ENCODE measurements at places on chromosomes 5 and 9. TPM values are rescaled to one million over a fixed set of nuclear protein-coding genes. Genes with fewer than 3 reads are reported as not detected.

Gene CDC25C
- total RNA-seq: not detected

Gene GLRA1
- not detected for total RNA-seq

Gene DNAJC25
- 4.5 TPM for total RNA-seq

GRCh38 chr5:100188339-100188738 is 346.8 kb upstream of the FAM174A start:
- no peak for DNase-seq

- no peak for DNase-seq
Observed at GRCh38 chr5:138789771-138790242, 36.6 kb downstream of the CTNNA1 start.

DNA sequence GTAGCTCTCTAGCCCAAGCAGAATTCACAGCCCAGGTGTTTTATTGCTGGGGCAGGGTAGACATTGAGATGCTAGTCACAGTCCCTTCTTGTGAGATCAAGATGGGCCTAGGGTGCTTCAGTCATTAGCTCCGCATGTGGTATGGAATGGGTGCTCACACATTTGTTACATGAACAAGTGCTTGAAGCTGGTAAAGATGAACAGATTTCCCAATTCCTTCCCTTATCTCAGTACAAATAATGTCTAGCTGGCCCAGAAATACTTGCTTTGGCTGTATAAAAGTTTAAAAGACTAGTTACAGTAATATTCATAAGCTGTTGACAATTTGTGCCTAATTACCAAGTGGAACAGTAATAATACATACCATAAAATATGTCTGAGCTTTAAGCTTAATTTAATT is 143.4 kb upstream of the DHFR start:
- no peak for DNase-seq

GRCh38 chr9:136148766-136149165 is 30.1 kb upstream of the TMEM250 start:
- peak; percentile 61 for DNase-seq

DNA sequence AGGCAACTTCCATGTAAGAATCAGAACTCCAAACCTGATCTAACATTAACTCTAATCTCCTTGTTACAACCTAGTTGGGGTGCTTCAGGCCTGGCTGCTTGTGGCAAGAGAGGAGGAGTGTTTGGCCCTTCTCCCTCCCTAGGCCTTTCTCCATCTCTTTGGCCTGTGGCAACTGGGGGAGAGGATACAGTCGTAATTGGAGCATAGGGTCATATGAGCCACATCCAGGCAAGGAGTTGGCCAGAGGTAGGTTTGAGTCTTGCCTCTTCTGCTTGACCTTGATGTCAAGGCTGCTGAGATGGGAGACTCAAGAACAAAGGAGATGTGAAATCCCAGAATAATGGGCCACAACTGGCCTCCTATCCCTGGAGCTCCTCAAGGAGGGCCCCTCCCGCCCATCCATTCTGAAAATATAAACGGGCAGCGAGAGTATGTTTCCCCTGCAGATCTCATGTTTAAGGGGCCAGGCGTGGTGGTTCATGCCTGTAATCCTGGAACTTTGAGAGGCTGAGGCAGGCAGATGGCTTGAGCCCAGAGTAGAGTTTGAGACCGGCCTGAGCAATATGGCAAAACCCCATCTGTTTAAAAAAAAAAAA is 59.3 kb upstream of the ANGPTL2 start:
- no peak for DNase-seq

GRCh38 chr5:13186177-13186576 is 758.3 kb downstream of the DNAH5 start:
- no peak for DNase-seq

GRCh38 chr5:132840896-132841295 is 10.4 kb upstream of the SHROOM1 start:
- DNase-seq: no peak

GRCh38 chr5:156396830-156397081 is 69.8 kb downstream of the SGCD start:
- DNase-seq: no peak

DNA sequence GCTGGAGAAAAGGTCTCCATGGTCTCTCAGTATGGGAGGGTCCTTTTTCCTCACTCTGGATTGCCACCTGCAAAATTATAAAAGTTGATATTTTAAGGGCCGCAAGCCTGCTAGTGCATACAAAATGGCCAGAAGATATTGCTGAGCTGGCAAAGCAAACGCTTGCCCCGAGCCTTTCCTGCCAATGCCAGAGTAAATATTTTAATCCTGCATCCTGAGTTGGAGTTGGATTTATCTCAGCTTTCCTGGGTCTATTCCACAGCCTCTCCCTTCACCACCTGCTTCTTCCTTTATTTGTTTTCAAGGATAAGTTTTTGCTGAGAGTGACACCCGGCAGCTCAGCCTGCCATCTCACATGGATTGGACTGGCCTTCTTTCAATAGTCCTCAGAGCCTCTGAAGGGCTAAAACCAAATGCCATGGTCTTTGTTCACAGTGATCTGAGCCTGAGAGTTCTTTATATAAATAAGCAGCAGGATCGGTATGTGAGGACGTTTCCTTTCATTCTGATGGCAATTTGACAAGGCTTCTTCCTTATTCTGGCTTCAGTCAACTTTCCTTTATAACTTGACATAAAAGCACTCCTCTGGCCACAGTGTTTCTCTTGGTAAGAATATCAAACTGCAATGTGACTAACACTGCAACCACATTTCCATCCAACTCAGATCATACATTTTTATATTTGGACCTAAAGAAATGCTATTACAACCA is 170.1 kb downstream of the ADAMTS12 start:
- DNase-seq: no peak

DNA sequence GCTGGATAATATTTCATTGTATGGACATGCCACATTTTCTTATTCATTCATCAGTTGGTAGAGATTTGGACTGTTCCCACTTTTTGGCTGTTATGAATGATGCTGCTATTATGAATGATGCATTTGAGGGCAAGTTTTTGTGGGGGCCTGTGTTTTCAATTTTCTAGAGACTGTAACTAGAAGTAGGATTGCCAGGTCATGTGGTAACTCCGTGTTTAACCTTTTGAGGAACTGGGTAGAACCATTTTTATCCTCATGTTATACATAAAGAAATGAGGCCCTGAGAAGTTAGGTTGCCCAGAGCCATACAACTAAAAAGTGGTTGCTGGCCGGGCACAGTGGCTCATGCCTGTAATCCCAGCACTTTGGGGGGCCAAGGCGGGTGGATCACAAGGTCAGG is 22.4 kb upstream of the STRBP start:
- no peak for DNase-seq

GRCh38 chr5:148793261-148793660 is 33.1 kb upstream of the ADRB2 start:
- DNase-seq: no peak

DNA sequence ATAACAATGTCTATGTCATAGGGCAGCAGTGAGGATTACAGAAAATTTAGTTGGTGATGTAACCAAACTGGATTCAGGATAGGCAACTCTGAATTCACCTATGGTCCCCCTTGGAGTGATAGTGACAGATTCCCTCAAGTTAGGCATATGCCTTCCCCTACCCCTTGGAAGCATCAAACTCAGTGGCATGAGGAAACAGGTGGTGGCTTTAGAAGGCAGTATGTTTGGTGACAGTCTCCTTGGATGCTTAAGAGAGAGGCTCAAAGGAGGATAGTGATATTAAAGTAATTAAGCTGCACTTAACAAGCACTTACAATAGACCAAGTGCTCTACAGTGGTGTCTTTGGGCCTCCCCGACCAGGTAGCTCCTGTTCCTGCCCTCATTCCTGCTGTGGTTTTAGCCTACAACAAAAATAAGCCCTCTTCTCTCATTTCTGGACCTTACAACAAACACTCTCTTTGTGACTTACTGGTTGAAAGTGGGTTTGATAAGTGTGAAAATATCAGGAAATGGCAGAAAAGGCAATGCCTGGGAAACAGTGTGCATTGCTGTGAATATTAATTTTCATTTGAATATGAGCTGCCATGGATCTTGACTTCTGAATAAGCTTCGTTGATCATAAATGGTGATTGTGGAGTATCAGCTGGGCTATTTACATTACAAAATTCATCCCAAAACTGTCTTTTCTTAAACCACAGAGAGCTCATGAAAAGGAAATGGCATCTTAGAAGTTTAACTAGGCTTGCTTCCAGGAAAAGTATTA is 29.2 kb downstream of the NR4A3 start:
- no peak for DNase-seq

DNA sequence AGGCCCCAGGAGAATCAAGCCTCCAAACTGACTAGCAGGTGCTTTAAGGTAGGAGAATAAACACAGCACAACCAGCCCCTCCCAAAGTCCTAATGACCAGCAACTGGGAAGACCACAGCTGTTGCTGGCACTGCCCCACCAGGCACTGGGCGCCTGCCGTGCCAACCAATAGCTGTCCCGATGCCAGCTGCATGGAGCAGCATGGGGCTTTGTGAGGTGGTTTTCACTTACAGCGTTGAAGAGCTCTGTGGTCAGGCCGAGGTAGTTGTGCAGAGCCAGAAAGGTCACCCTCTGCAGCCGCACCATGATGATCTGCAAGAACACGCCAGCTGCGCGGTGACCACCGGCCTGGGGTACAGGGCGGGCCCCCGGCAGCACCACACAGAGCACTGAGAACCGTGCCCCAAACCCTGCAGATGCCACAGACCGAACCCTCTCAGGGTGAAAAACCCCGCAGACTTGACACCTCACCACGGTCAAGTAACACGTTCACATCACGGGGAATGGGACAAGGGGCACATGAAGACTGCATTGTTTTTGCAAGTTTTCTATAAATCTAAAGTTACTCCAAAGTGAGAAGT is 28.7 kb downstream of the PNPLA7 start:
- DNase-seq: no peak

- DNase-seq: no peak
Observed at GRCh38 chr5:135930029-135930948, 24.5 kb downstream of the LECT2 start.

GRCh38 chr5:122694884-122695283 is 80.0 kb upstream of the SNX2 start:
- DNase-seq: no peak

- peak; percentile 39 for DNase-seq
Observed at GRCh38 chr9:88746029-88746742, 211.2 kb downstream of the NXNL2 start.

GRCh38 chr9:16138561-16139491 is 586.0 kb downstream of the CCDC171 start:
- no peak for DNase-seq
